ENCODE measurements at places on chromosomes 1 and 21.

DNA sequence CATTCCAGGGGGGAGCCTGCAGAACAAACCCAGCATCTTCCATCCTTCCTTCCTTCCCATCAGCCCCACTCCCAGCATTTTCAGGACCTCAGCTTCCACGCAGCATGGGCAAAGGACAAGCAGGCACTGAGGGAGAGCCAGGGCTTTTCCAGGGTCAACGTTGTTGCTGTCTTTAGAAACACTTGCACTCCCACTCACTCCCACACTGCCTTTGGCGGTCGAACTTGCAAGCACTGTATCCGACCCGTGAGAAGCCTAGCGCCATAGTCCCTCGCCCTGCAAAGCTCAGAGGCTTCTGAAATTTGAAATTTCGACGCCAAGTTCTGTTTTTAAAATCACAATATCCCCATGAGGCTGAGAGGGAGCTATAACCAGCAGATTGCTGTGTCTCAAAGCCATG lies 47.4 kb downstream of the KCNAB2 start:
- DNase-seq = no peak

DNA sequence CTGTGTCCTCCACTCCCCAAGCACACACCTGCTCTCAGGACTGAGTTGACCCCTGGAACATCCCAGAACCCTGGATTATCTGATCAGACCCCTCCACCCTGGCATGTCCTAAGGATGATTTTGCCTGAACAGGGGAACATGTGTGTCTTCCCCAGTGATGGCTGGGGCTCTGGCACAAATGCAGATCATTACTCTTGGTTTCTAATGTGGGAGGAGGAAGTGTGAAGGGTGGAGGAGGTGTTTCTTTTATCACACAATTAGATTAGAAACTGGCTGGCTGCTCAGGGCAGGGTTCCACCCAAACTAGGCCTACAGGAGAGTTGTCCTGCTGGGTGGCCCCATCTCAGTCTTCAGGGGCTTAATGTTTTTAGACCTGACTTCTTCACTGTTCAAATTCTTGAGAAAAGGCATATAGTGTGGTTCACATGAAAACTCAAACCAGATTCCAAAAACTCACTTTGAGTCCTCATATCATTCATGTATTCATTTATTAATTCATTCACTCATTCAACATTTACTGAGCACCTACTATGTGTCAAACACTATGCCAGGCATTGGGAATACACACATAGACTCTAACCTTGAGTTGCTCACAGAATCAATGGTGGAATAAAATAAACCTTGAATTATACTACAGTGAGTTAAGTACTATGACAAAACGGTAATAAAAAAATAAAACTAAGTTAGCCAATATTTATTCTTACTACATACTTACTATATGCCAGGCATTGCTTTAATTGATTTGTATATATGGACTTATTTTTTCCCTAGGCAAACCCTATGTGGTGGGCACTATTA lies 221.8 kb upstream of the JUN start:
- DNase-seq = no peak

GRCh38 chr1:10389271-10389973 lies 9.4 kb upstream of the PGD start:
- no peak for DNase-seq

- peak; percentile 80 for DNase-seq
Measured at GRCh38 chr1:227317523-227318015, 723 bp downstream of the CDC42BPA start.

GRCh38 chr1:24393892-24394291 lies 19.7 kb downstream of the STPG1 start:
- DNase-seq = no peak

- no peak for DNase-seq
Measured at GRCh38 chr1:28934676-28935075, 20.3 kb downstream of the EPB41 start.

- DNase-seq = no peak
Measured at GRCh38 chr1:225508538-225509375, 80.9 kb upstream of the LBR start.

- DNase-seq = no peak
Measured at GRCh38 chr21:28518630-28519029, 474.0 kb downstream of the LTN1 start.

- DNase-seq = no peak
Measured at GRCh38 chr1:119462964-119463363, 44.0 kb upstream of the HSD3B1 start.

- no peak for DNase-seq
Measured at GRCh38 chr1:217240656-217241055, 390.2 kb downstream of the GPATCH2 start.

- DNase-seq = no peak
Measured at GRCh38 chr21:36535618-36536241, 55.8 kb upstream of the CLDN14 start.

- DNase-seq = no peak
Measured at GRCh38 chr1:41118645-41119044, 97.1 kb upstream of the SLFNL1 start.

DNA sequence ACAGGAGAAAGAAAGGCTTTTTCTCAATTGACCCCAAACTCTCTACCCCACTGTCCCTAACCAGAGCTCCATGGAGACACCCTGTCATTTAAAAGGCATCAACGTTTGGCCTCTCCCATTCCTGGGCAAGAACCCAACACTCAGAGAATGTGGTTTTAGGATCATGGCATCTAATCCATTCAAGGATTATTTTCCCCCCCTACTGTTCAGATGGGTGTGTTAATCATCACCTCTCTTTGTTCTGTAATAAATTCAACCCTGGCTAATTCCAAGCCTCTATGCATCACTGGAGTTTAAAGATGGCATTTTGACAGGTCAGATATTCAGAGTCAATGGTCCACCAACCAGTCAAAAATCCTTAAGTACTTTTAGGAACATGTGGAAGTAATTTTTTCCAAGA lies 42.7 kb downstream of the TBX15 start:
- DNase-seq = no peak

- no peak for DNase-seq
Measured at GRCh38 chr1:221477252-221477651, 264.6 kb downstream of the DUSP10 start.

GRCh38 chr1:226943156-226943555 lies 3.1 kb downstream of the COQ8A start:
- no peak for DNase-seq

All from left lung (tissue), 14 donors.